ENCODE measurements at places on chromosomes 16 and 17.
A peak's percentile ranks its signal among the peaks of the same experiment; 100 is the strongest.

DNA sequence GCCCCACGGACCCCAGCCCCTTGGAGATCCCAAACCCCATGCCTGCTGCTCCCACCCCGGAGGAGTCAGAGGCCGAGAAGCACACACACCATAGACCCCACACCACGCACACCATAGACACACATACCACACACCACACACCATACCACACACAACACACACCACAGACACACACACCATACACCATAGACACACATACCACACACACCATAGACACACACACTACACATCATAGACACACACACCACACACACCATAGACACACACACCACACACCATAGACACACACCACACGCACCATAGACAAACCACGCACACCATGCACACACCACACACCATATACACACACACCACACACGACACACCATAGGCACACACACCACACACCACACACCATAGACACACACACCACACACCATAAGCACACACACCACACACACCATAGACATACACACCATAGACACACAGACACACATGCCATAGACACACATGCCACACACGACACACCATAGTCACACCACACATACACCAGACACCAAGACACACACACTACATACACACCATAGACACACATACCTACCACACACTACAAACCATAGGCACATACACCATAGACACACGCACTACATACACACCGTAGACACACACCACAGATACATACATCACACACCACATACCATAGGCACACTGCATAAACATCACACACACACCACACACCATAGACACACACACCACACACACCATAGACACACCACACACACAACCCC, 11.3 kb downstream of the TBC1D16 start:
- DNase-seq = no peak

DNA sequence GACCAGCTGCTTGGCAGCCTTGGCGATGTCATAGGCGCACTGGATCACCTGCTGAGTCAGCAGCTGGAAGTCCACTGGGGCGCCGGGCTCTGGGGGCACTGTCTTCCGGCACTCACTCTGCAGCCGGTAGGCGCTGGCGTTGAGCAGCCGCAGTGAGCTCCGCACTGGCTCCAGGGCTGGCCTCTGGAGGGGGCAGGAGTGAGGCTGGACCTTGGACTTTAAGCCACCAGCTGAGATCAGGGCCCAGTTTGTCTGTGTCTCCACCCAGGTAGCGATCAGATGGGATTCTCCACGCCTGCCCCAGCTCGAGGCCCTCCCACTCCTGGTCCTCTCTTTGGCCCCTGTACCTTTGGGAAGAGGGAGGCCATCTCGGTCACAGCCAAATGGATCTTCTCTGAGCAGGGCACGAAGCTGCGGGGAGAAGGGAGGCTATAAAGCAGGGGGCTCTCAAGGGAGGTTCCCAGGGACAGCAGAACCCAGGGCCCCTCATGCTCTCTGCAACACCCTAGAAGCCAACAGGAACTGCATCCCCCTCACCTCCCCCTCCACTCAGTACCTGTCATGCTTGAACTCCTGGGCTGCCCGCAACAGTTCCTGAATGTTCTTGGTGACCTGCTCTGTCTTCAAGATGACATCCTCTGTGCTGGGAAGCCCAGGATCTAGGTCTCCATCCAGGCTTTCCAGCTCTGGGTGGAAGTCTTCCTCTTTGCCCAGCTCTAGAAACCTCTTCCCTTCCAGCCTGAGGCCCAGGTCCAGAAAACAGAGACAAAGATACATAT, 6.4 kb downstream of the TP53I13 start:
- no peak for DNase-seq

DNA sequence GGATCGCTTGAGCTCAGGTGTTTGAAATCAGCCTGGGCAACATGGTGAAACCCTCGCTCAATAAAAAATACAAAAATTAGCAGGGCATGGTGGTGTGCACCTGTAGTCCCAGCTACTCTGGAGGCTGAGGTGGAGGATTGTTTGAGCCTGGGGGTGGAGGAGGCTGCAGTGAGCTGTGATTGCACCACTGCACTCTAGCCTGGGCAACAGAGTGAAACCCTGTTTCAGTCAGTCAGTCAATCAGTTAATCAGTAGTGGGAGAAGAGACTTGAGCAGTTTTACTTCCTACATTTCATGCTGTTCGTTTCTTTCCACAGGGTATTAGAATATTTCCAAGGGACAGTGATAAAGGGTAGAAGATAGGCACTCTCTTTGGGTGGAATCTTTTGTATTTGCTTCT, 8.8 kb downstream of the MAP3K3 start:
- DNase-seq = no peak

- no peak for DNase-seq
Measured at GRCh38 chr17:81231766-81232581, 6.9 kb downstream of the TEPSIN start.

- no peak for DNase-seq
Measured at GRCh38 chr16:65769055-65769465, 597.4 kb upstream of the CDH5 start.

DNA sequence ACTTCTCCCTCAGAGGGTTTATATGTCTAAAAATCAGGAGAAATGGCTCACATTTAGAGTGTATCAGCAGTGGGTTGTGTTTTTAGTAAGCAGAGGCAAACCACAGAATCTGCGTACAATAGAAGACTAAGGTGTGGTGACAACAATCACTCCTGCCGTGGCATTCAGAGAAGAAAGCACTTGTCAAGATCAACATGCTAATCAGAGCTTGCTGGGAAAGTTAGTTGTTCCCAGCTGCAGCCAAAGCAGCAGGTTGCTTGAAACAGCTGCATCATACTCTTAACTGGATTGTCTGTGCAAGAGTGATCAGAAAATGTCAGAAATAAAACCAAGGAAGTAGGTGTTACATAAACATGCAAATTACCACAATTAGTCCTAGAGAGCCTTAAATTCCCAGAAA, 616.4 kb downstream of the CDH8 start:
- no peak for DNase-seq

- no peak for DNase-seq
Measured at GRCh38 chr17:79280866-79281572, 206.4 kb downstream of the ENGASE start.

DNA sequence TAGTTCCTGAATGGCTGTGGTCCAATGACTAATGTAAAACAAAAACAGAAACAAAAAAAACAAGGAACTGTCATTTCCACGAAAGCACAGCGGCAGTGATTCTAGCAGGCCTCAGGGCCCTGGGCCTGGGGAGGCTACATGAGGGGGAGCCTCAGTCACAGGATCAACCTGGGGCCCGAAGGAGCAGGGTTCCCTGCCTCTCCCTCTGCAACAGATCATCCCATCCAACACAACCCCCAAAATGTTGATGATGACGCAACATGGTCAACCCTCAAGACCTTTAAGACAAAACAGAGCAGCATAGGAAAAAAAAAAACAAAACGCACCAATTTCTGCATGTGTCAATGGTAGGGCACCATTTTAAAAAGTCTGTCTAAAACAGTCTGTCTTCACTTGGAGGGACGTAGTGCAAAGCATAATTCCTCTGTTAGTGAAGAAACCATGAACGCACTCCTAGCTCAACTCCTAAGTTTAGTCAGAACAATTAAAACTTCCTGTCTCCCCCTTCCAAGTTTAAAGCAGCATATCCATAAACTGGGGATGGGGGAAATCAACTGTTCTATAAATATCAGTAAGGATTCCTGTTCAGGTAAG, 32.3 kb downstream of the AXIN2 start:
- DNase-seq = no peak

- DNase-seq = no peak
Measured at GRCh38 chr17:19940722-19941464, 36.7 kb downstream of the AKAP10 start.

DNA sequence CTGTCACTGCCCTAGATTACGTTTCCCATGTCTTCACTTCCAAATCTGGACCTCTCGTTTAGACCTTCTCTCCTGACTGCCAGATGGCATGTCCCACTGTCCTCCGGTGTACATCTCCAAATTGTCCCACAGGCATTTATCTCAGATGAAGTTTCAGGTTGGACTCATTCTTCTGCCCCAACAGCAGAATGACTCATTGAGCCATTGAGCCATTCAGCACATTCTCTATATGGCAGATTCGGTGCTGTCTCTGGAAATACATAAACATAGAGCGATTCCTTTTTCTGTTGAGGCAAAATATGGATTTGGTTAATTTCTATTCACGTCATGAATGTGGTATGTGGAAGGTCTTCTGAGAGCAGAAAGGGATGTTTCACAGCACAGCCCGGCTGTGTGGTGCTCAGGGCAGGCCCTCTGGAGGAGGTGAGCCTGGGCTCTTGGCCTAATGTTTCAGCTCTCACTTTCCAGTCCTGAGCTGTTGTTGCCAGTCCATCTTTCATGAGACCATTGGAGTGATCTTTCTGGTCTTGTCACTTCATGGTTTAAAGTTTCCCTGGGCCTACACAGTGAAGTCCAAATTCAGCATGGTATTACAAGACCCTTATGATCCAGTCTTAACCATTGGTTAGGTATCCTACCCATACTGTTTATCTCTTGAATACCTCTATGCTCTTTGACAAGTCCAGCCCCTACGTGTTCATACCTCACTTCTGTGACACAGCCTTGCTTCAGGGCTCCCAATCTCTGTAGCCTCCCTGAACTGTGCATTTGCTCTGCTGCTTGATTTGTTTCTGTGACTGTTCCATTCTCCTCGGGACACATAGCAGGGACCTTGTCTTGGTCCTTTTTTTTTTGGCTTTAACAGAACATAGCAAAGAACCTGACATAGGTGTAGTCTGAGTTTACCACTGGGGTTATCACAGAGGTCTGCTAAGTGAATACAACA, 15.9 kb downstream of the HAPSTR1 start:
- no peak for DNase-seq

DNA sequence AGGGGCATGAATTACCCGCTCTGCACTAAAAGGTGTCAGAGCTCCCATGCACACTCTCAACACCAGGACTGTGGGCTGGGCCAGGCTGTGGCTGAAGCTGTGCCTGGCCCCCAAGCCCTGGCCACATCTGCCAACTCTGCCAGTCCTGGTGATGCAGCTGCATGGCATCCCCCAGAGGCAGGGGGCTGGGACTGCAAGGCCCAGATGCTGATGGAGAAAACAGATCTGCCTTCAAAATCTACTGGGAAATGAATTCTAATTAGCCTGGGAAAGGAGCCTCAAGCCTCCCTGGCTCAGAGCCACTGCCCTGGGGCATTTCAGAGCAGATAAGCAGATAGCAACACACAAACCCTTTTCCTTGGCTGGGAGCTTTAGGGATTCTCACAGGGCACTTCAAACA, 3.4 kb downstream of the CHST6 start:
- no peak for DNase-seq

GRCh38 chr17:79218825-79219200, 144.2 kb downstream of the ENGASE start:
- no peak for DNase-seq

DNA sequence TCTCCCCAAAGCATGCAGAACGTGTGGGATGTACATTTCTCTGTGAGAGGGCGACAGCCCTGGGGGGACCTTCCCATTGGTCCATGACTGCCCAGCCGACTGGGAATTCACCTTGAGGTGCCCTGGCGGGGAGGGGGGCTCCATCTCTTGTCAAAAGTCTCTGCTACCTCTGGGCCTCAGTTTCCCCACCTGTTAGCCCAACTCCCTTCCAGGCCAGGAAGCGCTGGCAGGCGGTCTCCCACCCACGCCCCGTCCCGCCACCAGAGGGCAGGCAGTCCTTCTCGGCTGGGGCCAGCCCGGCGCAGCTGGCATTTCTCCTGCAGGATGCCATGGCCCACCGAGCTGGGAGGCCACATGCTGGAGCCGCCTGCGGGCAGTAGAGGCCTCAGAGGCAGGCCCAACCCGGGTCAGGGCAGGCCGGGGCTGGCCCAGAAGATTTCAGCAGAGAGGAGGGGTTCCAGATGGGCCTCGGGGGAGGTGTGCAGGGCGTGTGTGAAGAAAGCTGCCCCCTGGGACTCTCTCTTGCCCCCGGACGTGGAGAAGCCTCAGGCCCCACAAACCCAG, 16.6 kb downstream of the CD7 start:
- DNase-seq = peak; percentile 72

GRCh38 chr16:11202260-11203091, 53.5 kb downstream of the SOCS1 start:
- no peak for DNase-seq

DNA sequence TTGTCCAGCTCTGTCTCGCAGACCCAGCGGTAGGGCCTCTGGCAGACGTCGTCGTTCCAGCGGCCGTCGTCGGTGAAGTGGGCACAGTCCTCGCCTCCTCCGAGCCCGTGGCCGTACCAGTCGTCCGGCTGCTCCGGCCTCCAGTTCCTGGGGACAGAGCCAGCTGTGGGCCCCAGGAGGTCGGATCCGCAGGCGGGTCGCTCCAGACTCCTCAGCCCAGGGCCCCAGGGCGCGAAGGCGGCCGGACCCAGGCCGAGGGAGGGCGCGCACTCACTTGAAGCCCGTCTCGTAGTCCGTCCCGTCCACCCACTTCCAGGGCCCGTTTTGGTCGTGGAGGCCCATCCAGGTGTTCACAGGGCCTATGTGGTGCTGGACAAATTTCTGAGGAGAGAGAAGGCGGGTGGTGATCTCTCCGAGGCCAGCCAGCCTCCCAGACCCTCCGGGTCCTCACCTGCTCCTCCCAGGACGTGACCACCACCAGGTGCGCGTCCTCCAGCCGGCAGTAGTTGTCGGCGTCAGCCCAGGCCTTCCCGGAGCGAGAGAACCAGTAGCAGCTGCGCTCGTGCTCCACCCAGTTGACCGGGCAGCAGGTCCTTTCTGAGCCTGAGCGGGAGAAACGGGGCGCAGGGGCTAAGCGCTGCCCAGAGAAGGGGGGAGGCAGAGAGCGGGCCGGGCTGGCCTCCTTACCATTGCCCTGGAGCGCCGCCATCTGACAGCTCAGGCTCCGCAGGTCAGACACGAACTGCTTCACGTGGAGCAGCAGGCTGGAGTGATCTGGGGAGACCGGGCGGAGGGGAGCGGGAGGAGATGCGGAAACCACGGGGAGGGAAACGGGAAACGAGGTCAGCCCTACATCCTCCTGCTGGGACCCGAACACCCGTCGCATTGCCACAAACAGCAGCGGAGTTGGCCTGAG, 5.2 kb downstream of the ASGR1 start:
- DNase-seq = peak; percentile 67

DNA sequence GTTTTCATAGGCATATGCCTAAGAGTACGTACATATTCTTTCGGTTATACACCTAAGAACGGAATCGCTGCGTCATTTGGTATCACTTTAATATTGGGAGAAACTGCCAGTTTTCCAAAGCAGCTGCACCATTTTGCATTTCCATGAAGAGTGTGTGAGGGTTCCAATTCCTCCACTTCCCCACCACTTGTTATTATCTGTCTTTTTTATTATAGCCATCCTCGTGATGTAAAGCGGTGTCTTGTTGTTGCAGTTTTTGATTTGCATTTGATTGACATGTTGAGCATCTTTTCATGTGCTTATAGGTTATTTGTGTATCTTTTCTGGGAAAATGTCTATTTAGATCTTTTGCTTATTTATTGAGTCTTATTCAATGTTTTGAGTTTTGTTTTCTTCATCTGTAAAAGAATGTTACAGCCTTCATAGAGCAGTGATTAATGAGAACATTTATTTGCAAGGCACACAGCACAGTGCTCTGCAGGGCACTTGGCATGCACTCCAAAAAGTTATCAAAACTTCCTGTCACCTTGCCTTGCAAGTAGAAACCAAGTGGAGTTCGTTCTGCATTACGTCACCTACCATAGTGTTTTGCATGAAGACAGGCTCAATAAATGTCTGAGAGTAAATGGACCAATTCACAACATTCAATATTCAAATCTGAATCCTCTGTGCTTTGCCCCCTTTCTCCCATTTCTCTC, 26.6 kb upstream of the ST6GALNAC1 start:
- no peak for DNase-seq

GRCh38 chr16:68079626-68080344, 5.4 kb upstream of the NFATC3 start:
- peak; percentile 76 for DNase-seq
